ENCODE measurements at places on chromosomes 16 and 17.

GRCh38 chr17:1573932-1574696 lies 11.5 kb upstream of the PITPNA start:
- peak; percentile 49 for DNase-seq

DNA sequence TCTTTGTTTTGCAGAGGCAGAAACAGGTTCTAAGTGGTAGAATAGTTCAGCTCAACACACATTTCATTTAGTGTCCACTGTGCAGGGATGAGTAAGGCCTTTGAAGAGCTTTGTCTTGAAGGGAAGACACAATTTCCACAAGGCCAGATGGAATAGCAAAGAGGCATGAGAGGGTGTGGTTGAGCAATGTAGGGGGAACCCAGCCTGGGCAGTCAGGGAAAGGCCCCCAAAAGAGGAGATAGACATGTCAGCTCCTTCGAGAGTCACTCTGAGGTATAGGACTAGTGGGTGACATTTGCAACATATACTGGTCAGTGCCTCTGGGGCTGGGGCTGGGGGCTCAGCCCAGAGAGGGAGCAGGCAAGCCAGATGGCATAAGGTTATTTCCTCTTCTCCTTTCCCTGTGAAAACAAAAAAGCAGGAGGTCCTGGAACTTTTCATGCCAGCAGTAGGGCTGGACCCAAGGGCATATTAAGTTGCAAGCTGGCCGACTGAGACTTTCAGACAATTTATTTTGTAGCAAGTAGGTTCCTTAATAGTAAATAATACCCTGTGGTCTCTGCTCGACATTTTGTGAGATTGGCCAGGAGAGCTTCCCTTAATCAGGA lies 7.1 kb downstream of the ALKBH5 start:
- DNase-seq: no peak

- DNase-seq: no peak
Observed at GRCh38 chr16:87734644-87735043, 31.1 kb downstream of the KLHDC4 start.

GRCh38 chr17:63546308-63547082 lies 3.8 kb upstream of the DCAF7 start:
- DNase-seq: no peak

- DNase-seq: no peak
Observed at GRCh38 chr17:33292201-33292980, 704 bp downstream of the ASIC2 start.

GRCh38 chr17:48726916-48727286 lies 1.6 kb downstream of the HOXB13 start:
- no peak for DNase-seq

DNA sequence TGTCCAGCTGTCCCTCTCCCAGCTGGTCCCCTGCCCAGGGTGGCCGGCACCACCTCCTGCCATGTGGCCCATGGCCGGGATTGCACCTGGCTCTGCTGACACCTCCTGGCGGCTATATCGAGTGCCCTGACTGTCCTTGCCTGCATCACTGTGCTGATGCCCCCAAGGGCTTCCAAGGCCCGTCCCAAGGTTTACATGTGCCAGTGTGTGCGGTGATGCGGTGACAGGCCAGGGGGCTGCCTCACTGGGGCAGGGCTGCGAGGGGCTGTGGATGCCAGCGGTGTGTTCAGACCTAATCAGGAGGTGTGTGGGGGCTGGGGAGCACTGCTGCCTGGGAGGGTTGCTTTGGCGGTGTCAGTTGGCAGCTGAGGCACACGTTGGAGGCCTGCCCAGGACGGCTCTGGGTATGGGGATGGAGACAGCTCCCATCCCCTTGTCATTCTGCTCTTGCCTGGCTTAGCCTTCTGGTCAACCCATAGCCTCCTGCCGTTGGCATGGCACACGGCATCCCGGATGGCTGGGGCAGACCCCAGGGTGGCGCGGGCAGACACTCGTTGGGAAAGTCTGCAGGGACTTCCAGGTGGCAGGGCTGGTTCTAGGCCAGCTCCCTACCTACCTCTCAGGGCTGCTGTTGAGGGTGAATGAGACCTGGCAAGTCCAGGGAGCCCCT lies 5.5 kb downstream of the MAP2K3 start:
- no peak for DNase-seq

GRCh38 chr17:18851201-18851600 lies 6.7 kb upstream of the PRPSAP2 start:
- no peak for DNase-seq

DNA sequence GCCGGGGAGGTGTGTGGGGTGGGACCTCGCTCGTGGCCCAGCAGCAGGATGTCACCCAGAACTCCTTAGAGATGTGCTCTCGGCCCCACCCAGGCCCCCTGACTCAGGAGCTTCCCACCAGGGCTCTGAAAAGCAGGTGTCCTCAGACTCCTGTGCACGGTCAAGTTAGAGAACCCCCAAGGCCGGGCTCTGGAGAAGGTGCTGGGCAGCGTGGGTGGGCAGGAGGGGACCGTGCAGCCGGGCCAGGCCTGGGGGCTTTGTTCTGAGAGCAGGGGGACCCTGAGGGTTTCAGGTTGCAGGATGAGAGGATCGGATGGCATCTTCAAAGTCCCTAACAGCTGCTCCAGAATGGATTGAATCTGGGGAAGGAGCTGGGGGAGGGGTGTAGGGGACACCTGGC lies 164.4 kb upstream of the CIBAR2 start:
- DNase-seq: no peak

GRCh38 chr17:55576996-55577586 lies 65.8 kb upstream of the SMIM36 start:
- no peak for DNase-seq

- DNase-seq: no peak
Observed at GRCh38 chr17:41452281-41452680, 11.5 kb upstream of the KRT38 start.

GRCh38 chr16:80158766-80159165 lies 382.0 kb upstream of the DYNLRB2 start:
- DNase-seq: no peak

GRCh38 chr16:31395647-31396046 lies 2.5 kb downstream of the ITGAD start:
- DNase-seq: no peak

- no peak for DNase-seq
Observed at GRCh38 chr16:13936596-13937081, 16.7 kb downstream of the ERCC4 start.

- DNase-seq: no peak
Observed at GRCh38 chr17:40445751-40446468, 2.7 kb downstream of the IGFBP4 start.

DNA sequence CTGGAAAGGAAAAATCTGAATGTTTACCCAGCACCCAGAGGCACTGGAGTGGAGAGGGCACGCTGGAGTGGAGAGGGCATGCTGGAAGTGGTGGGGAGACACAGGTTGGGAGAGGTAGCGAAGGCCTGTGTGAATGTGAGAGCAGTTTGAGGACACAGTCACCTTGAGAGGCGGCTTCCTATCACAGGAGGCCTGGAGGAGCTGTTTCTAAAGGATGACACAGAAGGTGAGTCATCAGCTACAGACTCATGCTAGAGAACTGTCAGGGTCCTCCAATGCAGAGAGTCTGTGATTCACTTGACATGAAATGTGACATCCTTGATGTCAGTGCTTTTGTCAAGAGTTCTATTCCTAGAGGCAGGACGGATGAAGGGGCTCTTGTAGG lies 13.8 kb downstream of the CTRL start:
- DNase-seq: no peak

GRCh38 chr17:38621538-38621937 lies 15.8 kb upstream of the SRCIN1 start:
- no peak for DNase-seq
